T-helper 17 cell (primary cell): ENCODE measurements at places on chromosomes 1 and 21.

DNA sequence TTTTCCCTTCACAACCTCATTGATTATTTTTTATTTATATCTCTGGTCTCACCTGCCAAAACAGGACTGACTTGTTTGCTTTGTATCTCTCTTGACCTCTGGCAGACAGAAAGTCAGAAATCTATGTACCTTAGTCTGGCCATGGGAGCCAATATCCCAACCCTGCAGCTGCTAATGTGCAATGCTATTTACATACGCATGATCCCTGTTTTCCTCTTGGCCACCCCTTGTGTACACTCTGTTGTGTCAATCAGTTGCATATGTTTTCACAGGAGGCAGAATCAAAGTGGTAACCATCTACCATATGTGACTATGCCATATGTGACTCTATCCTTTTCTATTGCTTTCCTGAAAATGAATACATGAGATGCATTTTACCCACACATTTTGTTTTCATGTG lies 688.8 kb downstream of the PLA2G4A start:
- DNase-seq, result no peak

- DNase-seq, result no peak
Measured at GRCh38 chr1:90821788-90822359, 104.8 kb upstream of the BARHL2 start.

DNA sequence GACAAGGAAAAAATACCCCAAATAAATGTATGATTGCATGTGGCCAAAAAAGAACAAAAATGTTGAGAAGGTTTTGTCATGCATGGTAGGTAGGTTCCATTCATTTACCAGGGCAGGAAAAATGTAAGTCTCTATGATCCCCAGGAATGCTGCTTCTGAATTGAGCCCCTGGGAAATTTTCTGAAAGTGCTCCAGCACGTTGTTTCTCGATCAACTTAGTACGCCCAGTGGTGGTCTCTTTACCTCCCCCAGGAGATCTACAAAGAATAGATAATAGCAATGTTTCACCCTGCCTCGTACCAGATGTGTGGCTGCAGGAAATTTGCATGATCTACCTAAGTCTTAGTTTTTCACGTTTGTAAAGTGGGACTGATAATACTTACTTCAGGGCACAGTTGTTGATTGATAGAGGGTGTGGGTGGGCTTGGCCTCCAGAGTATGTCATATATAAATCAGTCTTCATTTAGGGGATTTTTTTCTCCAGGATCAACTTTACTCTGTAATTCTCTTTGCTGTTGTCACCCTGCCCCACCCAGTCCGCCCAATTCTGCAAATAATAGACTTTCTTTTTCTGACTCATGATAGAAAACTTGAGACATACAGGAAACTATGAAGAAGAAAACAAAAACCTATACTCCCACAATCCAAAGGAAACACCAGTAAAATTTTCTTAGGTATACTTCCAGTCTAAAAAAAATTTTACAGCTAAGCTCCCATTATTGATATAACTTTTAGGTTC lies 462.0 kb upstream of the RUNX1 start:
- no peak for DNase-seq

DNA sequence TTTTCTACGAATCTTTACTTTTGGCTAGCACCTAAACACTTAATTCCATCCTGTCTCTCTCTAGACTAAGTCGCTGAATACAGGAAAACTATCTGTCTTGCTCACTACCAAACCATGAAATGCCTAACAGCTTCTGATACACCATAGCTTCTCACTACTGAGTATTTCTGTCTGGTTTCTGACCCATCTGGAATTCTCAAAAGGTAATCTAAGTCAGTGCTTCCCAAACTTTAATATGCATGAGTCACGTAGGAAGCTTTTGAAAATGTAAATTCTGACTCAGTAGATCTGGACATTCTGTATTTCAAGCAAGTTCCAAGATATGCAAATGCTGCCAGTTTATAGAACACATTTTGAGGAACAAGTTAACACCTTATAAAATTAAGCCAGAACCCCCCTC lies 9.2 kb upstream of the OVGP1 start:
- no peak for DNase-seq

DNA sequence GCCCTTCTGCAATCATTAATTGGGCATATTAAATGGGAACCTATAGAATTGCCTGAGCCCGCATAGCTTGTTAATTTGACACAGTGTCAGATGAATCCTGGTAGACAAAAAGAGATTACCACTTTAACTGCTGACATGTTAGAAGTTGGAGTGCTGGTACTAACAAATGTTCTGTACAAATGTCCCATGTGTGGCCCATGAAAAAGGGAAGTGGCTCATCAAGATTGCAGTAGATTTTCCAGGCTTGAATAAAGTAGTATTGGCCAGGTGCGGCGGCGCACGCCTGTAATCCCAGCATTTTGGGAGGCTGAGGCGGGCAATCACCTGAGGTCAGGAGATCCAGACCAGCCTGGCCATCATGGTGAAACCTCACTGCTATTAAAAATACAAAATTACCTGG lies 45.6 kb downstream of the GNPAT start:
- DNase-seq, result no peak

DNA sequence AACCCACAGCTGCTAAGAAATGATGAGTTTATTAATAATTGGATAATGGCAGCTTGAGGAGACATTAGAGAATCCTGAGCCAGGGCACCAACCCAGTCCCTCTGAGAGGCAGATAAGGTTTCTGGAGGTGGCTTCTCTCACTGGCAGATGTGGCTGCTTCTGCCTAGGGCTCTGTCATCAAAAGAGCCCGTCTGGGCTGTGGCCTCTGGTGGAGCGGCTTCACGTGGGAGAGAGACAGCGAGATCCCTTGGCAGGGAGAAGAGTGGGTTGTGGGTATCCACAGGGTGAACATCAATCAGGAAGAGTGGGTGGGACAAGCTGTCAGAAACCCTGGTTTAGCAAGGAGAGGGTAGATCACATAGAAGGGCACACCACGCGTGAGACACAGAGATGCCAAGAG lies 30.0 kb downstream of the VWA5B1 start:
- DNase-seq, result no peak

GRCh38 chr1:151992303-151993083 lies 1.2 kb downstream of the S100A10 start:
- peak; percentile 13 for DNase-seq

GRCh38 chr1:119160409-119160808 lies 20.0 kb upstream of the WARS2 start:
- no peak for DNase-seq

- no peak for DNase-seq
Measured at GRCh38 chr21:39568361-39568760, 44.4 kb upstream of the B3GALT5 start.

- DNase-seq, result no peak
Measured at GRCh38 chr1:234331507-234331906, 41.7 kb upstream of the COA6 start.

DNA sequence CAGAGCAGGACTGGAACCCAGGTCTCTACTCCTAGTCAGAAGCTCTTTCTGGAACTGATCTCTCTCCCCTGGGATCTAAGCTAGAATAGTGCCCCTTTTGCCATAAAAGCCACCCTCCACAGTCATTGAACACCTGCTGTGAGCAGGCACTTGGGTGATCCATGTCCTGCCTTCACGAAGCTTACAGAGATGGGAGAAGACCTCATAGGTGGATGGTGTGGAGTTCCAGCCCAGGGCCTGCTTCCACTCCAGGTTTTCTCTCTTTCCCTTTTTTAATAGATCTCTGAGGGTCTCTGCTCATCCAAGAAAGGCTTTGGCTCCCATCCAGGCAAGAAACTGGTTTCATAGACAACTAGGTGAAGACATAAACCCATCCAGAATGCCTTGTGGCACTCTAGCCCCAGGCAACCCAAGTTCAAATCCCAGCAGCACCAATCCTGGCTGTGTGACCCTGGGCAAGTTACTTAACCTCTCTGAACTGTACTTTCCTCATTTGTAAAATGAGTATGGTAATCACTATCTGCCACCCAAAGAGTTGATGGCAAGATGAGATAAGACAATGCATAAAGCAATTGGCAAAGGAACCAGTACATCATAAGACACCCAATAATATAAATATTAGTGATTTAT lies 46.4 kb upstream of the TMEM51 start:
- DNase-seq, result no peak

- DNase-seq, result no peak
Measured at GRCh38 chr1:241934866-241935265, 22.7 kb upstream of the BECN2 start.
